ENCODE measurements at places on chromosomes 1 and 21.

DNA sequence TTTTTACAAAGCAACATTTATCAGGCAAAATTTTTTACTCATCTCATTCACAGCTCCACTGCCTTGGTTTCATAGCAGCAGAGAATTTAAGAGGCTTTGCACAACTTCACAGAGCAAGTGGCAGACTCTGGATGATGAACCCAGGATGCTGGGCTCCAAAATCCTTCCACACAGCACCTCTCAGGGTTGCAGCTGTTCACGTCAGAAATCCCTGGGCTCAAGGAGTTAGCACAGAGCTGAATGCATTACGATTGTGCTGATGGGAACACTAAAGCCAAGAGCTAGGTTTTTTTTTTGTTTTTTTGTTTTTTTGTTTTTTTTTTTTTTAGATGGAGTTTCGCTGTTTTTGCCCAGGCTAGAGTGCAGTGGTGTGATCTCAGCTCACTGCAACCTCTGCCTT is 2.4 kb upstream of the HTR6 start:
- DNase-seq = no peak

- no peak for DNase-seq
These were observed 22.4 kb downstream of the CAPZB start for GRCh38 chr1:19462781-19463503.

DNA sequence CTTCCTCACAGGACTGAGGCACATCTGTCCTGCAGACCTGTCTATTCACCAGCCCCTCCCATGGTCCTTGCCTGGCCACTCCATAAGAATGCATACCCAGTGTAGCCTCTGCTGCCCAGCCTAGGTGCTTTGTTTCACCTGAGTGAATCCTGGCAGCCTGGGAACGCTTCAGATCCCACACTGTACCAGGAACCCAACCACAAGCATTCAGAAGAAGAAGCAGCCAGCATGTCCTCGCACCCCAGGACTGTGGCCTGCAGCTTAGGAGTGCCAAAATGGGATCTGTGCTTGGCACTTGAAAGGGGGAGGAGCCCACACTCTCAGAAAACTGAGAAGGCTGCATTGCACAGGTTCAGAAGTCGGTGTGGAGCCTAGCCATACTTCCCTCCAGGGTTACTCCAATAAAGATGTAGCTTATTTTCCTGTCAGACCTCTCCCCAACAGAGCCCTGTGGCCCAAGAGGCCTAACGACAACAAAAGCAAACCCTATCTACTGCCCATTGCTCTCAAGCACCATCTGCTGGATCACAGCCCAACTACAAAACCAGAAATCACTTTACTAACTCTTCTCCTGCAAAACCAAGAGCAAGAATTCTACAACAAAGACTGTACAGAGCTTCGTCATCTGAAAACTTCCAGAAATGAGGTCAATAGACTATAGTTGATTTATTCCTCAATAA is 923.1 kb upstream of the NEGR1 start:
- DNase-seq = no peak

- no peak for DNase-seq
These were observed 36.2 kb upstream of the UBE2U start for GRCh38 chr1:64167176-64167575.

- no peak for DNase-seq
These were observed 5.4 kb downstream of the KRTAP10-12 start for GRCh38 chr21:44702111-44702972.

- no peak for DNase-seq
These were observed 22.5 kb upstream of the NPL start for GRCh38 chr1:182766881-182767645.

DNA sequence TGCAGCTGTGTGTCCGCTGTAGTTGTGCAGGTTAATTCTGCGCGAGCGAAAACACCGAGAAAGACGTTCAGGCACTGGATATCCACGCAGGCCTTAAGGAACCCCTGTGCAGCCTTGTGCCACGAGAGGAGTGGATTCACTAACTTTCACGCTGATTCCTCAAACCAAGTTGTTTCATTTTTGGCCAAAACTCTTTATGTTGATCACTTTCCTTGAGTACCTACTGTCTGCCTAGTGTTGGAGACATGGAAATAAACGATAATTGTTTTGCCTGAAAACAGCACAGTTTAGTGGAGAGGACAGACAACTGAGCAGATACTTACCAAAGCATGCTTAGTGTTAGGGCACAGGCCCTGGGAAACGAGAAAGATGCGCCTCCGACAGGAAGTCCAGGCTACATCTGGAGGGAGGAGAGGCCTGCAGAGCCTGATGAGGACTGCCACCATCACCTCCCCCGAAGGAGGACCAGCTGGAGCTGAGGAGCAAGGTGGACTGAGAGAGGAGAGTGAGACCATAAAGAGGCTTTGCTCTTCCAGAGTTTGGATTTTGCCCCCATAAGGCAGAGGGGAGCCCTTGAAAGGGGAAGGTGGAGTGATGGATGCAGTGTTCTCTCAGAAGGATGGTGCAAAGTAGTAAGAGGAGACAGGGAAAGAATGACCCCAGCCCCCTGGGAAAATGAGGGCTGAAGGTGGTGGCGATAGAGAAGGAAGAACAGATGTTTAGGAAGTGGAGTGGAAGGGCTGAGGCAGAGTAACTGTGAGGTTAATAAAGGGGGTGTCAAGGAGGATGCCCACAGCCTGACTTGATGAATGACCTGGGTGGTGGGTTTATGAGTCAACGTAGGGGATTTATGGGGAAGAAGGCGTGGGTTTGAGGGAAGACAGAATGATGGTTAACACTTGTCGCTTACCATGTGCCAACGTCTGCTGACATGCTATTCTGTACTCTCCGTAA is 956 bp upstream of the SCAF4 start:
- no peak for DNase-seq

DNA sequence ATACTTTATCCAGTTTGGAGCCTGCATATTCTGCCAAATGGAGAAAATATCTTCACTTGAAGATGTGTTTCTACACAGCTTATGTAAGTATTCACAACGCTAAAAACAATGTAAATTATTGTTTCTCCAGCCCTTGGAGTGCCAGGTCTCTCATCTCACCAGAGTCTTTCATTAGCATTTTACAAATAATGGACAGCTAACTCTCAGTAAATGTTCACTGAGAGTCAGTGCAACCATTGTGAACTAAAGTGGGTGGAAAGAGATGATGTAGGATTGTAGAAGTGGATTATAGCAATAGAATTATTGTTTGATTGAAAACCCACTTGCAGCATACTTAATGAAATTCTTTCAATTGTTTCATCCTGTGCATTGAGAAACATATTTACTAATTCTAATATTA is 8.3 kb upstream of the FAM177B start:
- no peak for DNase-seq

DNA sequence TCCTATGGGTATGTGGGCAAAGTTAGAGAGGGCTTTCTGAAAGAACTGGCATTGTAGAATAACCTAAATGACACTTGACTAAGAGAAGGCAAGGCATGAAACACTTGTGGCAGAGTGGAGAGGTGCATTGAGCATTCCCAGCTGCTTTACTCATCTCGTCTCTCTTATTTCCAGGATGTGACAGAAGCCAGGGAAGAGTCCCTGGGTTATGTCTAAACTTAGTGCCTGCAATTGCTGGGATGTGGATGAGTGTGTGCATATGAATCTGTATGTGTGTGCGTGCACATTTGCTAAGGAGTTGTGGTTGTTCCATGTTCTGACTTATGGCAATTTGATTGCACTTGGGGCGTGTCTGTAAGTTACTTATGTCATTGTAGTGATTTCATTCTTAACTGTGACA is 1326.5 kb upstream of the B3GALT2 start:
- DNase-seq = no peak

DNA sequence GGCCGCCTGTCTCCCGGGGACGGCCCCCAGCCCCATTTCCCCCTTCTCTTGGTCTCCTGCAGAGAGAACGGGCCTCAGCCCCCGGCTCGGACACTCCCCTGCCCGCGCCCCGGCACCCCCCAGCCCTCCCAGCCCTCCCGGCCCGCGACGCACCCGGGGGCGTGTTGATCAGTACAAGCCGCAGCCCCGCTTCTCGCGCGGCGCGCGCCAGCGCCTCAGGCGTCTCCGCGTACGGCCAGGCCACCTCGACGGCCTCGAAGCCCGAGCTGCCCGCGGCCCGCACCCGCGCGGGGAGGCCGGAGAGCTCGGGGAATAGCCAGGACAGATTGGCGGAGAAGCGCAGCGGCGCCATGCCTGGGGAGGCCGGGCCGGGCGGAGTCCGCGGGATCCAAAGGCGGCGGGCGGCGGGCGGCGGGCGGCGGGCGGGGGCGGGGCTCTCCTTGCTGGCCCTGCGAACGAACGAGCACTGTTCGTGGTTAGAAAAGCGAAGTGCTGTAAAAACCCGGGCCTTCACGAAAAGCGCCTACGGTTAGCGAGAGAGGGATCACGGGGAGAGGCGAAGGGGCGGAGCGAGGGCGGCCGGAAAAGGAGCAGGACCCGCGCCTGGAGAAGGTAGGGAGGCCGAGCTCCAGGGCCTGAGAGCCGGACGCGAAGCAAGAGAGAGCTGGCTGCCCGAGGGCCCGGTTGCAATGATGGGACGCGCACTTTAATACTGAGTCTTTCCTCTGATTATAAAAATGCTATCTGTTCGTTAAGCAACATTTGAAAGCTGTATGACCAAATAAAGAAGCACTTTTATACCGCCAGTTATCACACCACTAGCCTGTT is at the start of gene HYI:
HYI (minus strand) TSS at position 490 of the 828 bp plus-strand sequence; CDS start at position 352, 138 bp downstream.
- peak; percentile 11 for DNase-seq

DNA sequence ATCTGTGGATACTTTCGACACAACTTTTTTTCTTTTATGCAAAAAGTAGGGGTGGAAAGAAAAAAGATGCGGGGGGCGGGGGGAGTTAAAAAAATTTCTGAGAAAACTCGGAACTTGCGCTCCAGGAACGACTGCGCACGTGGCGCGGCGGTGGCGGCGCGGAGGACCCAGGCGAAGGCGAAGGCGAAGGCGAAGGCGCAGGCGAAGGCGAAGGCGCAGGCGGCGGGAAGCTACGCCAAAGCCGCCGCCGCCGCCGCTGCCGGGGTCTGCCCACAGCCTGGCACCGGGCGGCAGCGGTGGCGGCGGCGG is 208 bp upstream of the BARHL2 start:
- DNase-seq = no peak

GRCh38 chr1:59693406-59693805 is 121.3 kb upstream of the HOOK1 start:
- DNase-seq = no peak

GRCh38 chr1:179164494-179164893 is 65.0 kb downstream of the ABL2 start:
- DNase-seq = no peak

GRCh38 chr1:24175033-24175755 is 11.9 kb downstream of the IFNLR1 start:
- no peak for DNase-seq

GRCh38 chr1:225816643-225817538 is 7.0 kb downstream of the EPHX1 start:
- no peak for DNase-seq

- DNase-seq = no peak
These were observed 182.5 kb upstream of the JUN start for GRCh38 chr1:58966103-58966916.

DNA sequence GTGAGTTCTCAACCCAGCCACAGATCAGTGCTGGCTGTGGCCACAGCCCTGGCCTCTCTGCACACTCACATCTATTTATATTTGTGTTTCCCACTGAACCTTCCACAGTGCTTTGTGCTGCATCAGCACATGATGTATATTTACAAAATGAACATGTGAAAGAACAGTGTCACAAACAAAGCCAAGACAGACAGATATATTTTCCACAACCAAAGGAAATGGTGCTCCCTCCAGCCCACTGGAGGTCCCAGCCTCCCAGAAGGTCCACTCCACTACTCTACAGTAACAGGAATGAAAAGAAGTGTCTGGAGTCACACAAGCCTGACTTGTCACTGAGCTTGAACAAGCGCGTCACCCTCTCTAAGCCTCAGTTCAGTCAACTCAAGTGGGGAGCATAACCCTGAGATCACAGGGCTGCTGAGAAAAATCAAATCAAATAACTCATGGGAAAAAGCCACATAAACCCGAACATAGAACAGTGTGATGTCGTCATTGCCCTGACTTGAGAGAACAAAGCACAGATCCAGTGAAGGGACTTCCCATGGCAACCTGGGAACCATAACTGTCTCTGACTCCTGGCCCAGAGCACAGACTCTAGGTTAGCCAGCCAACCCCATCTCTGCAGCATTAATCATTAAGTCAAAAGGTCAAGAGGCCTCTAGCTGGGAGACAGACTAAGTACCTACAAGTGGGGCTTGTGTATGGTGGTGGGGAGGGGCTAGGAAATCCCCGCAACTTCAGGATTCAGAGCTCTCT is 121.2 kb downstream of the TRABD2B start:
- DNase-seq = no peak

DNA sequence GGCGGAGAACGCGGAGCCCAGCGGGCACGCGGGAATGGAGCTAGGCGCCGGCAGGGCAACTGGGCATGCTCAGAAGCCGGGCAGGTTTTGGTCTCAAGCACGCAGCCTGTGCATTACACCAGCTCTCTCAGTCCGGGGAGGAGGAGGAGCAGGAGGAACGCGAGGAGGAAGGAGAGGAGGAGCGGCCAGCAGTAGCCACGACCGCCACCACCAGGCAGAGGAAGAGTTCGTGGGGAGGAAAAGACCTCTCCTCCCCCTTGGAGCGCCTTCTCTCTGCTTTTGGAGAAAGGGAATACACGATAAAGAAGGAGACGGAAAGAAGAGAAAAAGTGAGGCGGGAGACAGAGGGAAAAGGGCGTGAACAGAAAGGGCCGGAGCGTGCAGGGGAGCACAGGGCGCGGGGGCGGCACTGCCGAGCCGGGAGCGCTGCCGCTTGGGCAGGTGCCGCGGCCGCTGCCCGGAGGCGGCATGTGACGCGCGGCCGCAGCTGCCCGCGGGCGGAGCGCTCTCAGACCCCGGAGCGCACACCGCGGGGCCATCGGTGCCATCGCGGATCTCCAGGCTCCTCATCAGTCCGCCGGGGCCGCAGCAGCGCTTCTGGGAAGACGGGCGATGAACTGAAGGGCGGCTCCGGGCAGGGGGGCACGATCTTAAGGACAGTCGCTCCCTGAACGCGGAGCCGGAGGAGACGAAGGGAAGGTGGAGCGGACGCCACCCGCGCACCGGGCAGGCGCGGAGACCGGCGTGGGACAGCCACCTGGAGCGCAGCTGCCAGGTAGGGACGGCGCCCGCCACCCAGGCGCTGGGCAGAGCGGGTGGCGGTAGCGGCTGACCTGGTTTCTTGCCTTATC is at the start of gene CHRM3:
CHRM3 (plus strand) TSS at position 116 of the 851 bp plus-strand sequence. CDS start 520,884 bp downstream, outside the sequence.
- no peak for DNase-seq

- DNase-seq = no peak
These were observed 16.3 kb downstream of the STRIP1 start for GRCh38 chr1:110050602-110051261.

DNA sequence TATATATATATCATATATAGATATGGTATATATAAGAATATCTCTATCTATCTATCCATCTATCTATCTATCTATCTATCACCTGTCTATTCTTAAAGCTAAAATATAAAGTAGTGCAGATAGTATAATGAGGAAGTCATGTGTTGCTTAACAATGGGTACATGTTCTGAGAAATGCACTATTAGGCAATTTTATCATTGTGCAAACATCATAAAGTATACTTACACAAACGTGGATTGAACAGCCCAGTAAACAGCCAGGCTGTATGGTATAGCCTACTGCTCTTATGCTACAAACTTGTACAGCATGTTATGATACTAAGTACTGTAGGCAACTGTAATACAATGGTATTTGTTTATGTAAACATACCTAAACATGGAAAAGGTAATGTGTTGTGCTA is 621.0 kb upstream of the NCAM2 start:
- no peak for DNase-seq
